ENCODE measurements at places on chromosomes 12 and 14. TPM values are rescaled to one million over a fixed set of nuclear protein-coding genes. Genes with fewer than 3 reads are reported as not detected.

M6PR gene
- 135 TPM for total RNA-seq

KRT2 gene
- total RNA-seq = 0.08 TPM

RNU4-1 gene
- 4,718 TPM for total RNA-seq

OTOGL gene
- total RNA-seq = 0.56 TPM

DLK1 gene
- total RNA-seq = 0.87 TPM

OR6C2 gene
- total RNA-seq = not detected

PRKAB1 gene
- total RNA-seq = 49.9 TPM

CLEC2D gene
- total RNA-seq = 15.4 TPM

TAS2R31 gene
- total RNA-seq = 2.9 TPM

ZCRB1 gene
- 58.4 TPM for total RNA-seq

DIO2 gene
- not detected for total RNA-seq

- no peak overlapping the region for H3K4me3 ChIP-seq
- no peaks in the 10 kb centered on the region for H3K4me1 ChIP-seq
- no peaks in the 10 kb centered on the region for H3K36me3 ChIP-seq
- H3K27ac ChIP-seq = no peak overlapping the region
- H3K27me3 ChIP-seq = no peaks in the 10 kb centered on the region
Observed at GRCh38 chr14:80223696-80224465, 12.6 kb upstream of the DIO2 start.

DNA sequence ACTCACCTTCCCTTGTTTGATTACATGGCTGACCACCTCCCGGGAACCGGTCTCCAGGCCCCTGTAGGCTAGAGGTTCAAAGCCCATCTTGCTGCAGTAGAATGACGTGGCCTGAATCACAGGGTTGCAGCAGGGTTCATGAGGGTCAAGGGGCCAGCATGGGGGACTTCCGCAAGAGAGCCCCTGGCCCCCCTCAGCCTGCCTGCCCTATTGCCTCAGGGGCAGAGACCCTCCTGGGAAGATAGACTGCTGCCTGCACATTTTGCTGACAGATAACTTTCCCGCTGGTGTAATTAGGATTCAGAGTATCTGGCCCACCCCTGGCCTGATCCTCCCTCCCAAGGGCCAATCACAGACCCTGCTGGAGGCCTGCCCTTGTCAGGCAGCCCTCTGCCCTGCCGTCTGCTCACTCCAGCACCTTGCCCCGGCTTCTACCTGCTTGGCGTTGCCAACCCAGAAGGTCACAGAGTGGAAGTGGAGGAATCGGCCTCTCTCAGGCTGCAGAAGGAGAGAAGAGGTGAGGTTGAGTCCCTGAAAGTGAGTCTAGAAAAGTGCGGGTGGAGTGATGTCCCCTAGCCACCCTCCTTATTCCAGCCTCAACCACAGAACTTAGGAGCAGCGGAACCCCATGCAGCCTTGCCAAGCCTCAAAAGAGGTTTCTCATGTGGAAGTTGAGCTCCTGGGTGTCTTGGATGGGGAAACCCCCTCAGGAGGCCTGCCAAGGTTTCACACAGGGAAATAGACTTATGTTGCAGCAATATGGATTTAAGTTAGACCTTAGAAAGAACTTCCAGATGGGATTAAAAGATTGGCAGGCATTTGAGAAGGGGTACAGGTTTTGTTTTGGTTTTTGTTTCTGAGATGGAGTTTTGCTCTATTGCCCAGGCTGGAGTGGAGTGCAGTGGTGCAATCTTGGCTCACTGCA, 1.1 kb downstream of the HPD start:
- no peak overlapping the region for H3K27ac ChIP-seq
- DNase-seq = no peak
- H3K27me3 ChIP-seq = no peaks in the 10 kb centered on the region

GRCh38 chr14:51328772-51329353, 88.8 kb downstream of the TMX1 start:
- no peak overlapping the region for H3K4me3 ChIP-seq
- DNase-seq = no peak
- H3K4me1 ChIP-seq = no peaks in the 10 kb centered on the region
- no peak overlapping the region for H3K27ac ChIP-seq
- no peaks in the 10 kb centered on the region for H3K36me3 ChIP-seq
- 0 out of 2 replicates have a peak, but pooled peaks cover 1% of the 10 kb centered on the region for H3K27me3 ChIP-seq

DNA sequence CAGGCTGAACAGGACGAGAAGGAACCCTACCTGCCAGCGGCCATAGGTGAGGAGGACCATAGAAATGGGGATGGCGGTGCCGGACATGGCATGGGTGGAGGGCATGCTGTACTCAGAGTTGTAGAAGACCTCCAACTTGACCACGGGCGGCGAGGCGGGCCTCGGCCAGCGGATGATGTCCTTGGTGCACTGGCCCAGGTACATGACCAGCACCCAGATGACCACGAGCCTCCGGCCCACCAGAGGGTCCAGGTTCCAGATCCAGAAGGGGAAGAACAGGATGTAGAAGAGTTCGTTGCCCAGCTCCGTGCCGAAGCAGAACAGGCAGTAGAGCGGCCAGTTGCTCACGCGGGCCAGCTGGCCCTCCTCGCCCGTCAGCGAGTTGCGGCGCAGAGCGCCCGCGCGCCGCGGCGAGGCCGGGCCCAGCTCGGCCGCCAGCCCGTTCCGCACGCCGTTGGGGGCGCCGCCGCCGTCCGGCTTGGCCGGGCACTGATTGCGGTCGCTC, 582 bp downstream of the SGPP1 start:
- DNase-seq = no peak
- peak overlapping the region; percentile 91 for H3K4me3 ChIP-seq
- no peaks in the 10 kb centered on the region for H3K27me3 ChIP-seq
- H3K36me3 ChIP-seq = no peaks in the 10 kb centered on the region

GRCh38 chr14:59296508-59296907, 108.0 kb downstream of the DAAM1 start:
- H3K36me3 ChIP-seq = peaks cover 4% of the 10 kb centered on the region
- DNase-seq = no peak
- H3K4me3 ChIP-seq = no peak overlapping the region
- H3K27me3 ChIP-seq = no peaks in the 10 kb centered on the region
- H3K4me1 ChIP-seq = peaks cover 6% of the 10 kb centered on the region

GRCh38 chr12:99418379-99418778, 229.2 kb upstream of the GARIN6 start:
- no peak overlapping the region for H3K4me3 ChIP-seq
- no peak overlapping the region for H3K27ac ChIP-seq
- no peaks in the 10 kb centered on the region for H3K36me3 ChIP-seq
- no peak for DNase-seq
- no peaks in the 10 kb centered on the region for H3K27me3 ChIP-seq

- no peak overlapping the region for H3K4me3 ChIP-seq
- no peaks in the 10 kb centered on the region for H3K36me3 ChIP-seq
- no peaks in the 10 kb centered on the region for H3K4me1 ChIP-seq
- H3K27me3 ChIP-seq = no peaks in the 10 kb centered on the region
- H3K27ac ChIP-seq = no peak overlapping the region
Observed at GRCh38 chr12:69278814-69279782, 39.7 kb downstream of the CPSF6 start.

DNA sequence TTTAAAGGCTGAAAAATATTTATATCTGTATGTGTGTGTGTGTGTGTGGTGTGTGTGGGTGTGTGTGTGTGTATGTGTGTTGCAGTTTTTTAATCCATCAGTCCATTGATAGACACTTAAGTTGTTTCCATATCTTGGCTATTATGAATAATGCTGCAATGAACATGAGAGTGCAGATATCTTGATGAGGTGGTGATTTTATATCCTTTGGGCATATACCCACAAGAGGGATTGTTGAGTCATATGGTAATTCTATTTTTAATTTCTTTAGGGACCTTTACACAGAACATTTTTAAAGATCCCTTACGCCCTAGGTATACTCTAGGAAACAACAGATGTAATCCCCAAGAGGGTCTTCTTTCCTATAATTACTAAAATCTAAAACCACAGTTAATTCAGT, 154.5 kb upstream of the CLEC14A start:
- no peaks in the 10 kb centered on the region for H3K4me1 ChIP-seq
- H3K27ac ChIP-seq = no peak overlapping the region
- DNase-seq = no peak
- H3K36me3 ChIP-seq = no peaks in the 10 kb centered on the region

- peak overlapping the region; percentile 58 for H3K27ac ChIP-seq
- peak; percentile 73 for DNase-seq
Observed at GRCh38 chr12:104695453-104696148, 238.9 kb downstream of the CHST11 start.

DNA sequence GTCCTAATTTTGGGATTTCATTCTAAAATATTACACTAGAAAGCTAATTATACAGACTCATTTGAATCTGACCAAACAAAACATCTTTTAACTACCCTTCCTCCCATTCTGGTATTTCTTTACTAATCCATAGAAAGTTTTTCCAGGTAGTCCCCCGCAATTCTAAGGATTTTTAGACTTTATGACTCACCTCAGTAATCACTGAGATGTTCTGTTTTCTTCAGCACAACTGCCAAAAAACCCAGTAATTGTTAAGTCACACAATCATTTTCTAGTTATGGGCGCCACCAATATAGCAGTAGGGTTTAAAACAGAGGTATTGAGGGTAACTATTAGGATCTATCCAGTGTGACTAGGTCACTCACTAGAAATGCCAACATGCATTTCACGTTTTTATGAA, 1.6 kb upstream of the ARID4A start:
- no peak for DNase-seq
- H3K36me3 ChIP-seq = peaks cover 16% of the 10 kb centered on the region
- H3K4me3 ChIP-seq = peak overlapping the region; percentile 92
- H3K27me3 ChIP-seq = no peaks in the 10 kb centered on the region
- H3K27ac ChIP-seq = peak overlapping the region; percentile 97

GRCh38 chr12:130201037-130201436, 38.8 kb downstream of the FZD10 start:
- no peaks in the 10 kb centered on the region for H3K4me1 ChIP-seq
- no peak for DNase-seq
- H3K27ac ChIP-seq = no peak overlapping the region
- no peak overlapping the region for H3K4me3 ChIP-seq
- H3K27me3 ChIP-seq = no peaks in the 10 kb centered on the region

GRCh38 chr12:47393403-47393790, 312.4 kb downstream of the RPAP3 start:
- H3K27ac ChIP-seq = no peak overlapping the region
- no peak for DNase-seq
- H3K27me3 ChIP-seq = no peaks in the 10 kb centered on the region
- no peaks in the 10 kb centered on the region for H3K4me1 ChIP-seq
- no peak overlapping the region for H3K4me3 ChIP-seq

DNA sequence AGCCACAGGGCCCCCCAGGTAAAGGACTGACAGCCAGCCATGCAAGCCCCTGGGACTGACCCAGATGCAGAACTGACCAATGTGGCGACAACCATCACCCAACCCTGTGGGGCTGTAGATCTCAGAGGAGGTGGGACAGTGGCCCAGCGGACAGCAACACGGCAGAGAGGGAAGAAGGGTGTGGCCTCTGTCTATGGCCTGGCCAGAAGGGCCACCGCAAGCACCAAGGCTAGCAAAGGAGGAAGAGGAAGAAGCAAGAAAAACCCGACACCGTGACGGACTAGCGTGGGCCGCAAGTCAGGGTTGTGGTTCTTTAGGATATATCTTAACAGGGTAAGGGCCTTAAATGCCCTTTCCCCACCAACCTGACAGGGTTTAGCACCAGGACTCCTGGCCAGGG, 71.2 kb downstream of the ITPK1 start:
- H3K4me1 ChIP-seq = peaks cover 32% of the 10 kb centered on the region
- no peak overlapping the region for H3K27ac ChIP-seq
- no peaks in the 10 kb centered on the region for H3K36me3 ChIP-seq

GRCh38 chr12:9948606-9949296, 16.6 kb upstream of the CLEC2A start:
- H3K4me3 ChIP-seq = 0 out of 2 replicates have a peak overlapping the region, but pooled peaks have one; percentile 9
- H3K27me3 ChIP-seq = no peaks in the 10 kb centered on the region
- DNase-seq = peak; percentile 82
- peak overlapping the region; percentile 72 for H3K27ac ChIP-seq

DNA sequence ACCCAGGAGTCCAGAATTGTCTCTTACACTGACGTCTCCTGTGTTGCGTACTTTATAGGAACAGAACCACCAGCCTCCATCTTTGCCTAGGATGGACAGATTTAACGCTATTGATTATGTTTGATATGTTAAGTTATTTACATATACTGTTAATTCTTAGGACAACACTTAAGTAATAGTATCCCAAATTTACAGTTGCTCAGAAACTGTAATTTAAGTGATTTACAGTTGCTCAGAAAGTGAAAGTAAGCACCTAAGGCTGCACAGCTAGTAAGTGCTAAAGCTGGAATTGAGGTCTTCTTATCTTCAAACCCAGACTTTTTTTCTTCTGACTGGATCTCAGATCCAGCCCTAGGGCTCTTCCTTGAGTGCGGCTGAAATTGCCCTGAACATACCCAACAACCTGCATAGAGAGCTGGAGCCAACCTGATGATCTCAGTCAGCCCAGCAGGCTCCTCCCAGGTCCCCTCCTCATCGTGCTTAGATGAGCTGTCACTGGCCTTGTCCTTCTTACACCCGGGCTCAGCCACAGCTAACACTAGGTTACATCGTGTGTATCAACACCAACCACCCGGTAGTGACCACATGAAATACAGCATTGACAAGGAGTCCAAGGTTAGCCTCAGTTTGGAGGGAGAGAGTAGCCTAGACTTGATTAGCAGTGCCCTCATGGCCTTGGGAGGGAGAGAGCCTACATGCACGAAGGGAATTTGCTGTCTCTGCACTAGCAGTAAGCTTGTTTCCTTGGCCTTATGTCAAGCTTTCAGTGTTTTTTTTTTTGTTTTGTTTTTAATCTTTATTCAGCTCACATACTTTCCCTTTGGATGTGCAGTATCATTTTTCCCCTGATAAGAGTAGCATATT, 111.1 kb upstream of the ARHGAP5 start:
- no peaks in the 10 kb centered on the region for H3K36me3 ChIP-seq
- no peak for DNase-seq
- no peak overlapping the region for H3K4me3 ChIP-seq
- no peaks in the 10 kb centered on the region for H3K27me3 ChIP-seq

DNA sequence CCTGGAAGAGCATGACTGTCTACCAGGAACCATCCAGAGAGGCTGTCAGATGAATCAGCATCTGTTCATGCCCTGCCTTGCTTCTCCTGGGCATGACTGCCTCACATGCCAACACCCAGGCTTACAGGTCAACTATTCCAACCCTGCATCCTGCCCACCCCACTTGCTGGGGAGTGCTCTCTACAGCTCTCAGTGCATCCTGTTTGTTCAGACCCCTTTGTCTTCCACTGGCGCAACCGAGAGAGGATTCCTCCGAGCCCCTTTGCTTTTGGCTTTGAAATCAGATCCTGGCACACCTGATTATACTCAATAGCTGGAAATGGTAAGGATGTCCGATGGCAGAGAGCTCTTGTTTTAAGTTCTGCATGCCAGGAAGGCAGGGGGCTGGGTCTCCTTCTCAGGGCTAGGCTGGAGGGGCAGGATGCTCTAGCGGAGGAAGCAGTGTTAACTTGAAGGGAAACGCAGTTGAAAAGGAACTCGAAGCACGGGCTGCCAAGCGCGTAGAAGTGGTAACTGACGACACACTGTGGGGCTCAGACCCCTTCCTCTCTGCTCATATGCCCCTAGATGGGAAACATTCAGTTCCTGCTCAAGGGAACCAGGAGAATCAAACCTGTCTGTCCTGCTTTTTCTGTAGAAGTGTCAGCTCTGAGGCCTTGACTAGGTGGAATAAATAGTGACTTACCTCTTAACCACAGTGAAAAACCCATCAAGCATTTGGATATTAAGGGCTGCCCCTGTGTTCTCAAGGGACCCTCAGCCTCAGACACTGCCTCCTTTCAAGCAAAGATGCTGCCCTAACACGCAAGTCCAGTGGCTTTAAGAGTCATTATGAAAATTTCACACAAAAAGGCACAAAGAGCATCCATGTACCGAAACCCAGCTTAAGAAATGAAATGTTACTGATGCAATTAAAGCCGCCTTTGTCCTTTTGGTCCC, 297.5 kb downstream of the ZFP36L1 start:
- H3K4me3 ChIP-seq = no peak overlapping the region
- H3K27me3 ChIP-seq = no peaks in the 10 kb centered on the region
- DNase-seq = peak; percentile 83
- no peaks in the 10 kb centered on the region for H3K36me3 ChIP-seq

GRCh38 chr12:103727638-103728037, 113.4 kb downstream of the NT5DC3 start:
- no peak overlapping the region for H3K27ac ChIP-seq
- no peaks in the 10 kb centered on the region for H3K36me3 ChIP-seq
- no peaks in the 10 kb centered on the region for H3K4me1 ChIP-seq
- no peak overlapping the region for H3K4me3 ChIP-seq

Data from GM12878 (cell line).